GM12878 (cell line): ENCODE measurements at places on chromosomes 5 and 9. TPM values are rescaled to one million over a fixed set of nuclear protein-coding genes. Genes with fewer than 3 reads are reported as not detected.

- H3K27ac ChIP-seq, result no peak overlapping the region
- H3K4me1 ChIP-seq, result peaks cover 6% of the 10 kb centered on the region; the same call in 1 of the 2 replicates
- H3K4me3 ChIP-seq, result no peak overlapping the region
- H3K36me3 ChIP-seq, result no peaks in the 10 kb centered on the region
These were observed 3.6 kb upstream of the PSMD5 start for GRCh38 chr9:120846251-120846889.

DNA sequence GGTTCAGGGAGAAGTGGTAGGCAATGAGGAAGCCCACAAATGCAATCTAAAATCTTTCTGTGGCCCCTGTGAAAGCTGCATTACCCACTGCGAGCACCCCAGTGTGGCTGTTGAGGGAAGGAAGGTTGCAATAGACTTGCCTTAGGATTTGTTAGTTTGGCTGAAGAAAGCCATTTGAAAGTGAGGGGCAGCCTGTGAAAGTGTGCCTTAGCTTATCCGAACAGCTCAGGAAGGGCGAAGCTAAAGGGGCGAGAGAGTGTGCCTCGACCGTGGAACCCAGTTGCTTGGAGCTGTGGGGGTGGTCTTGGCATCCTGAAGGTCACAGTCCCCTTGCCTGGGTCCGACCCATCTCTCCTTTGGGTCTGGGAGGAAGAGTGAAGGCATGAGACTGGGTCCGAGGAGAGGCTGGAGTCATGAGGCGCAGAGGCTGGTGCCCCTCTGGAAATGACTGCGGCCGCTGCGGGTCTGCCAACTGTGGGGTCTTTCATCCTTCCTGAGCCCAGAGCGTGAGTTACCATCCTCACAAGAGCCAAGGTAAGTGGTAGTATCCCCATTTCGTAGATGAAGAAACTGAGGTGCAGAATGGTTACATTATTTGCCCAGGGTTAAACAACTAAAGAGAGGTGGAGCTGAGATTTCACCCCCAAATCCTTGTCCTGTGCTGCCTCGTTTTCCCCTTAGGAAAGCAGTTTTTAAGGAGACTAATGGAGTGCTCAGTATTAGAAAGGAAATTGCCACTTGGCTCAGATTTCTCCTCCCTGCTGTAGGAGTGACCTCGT, 24.4 kb downstream of the SLC25A25 start:
- H3K4me1 ChIP-seq, result peaks cover 25% of the 10 kb centered on the region
- no peak overlapping the region for H3K4me3 ChIP-seq
- DNase-seq, result no peak
- H3K27me3 ChIP-seq, result no peaks in the 10 kb centered on the region

DNA sequence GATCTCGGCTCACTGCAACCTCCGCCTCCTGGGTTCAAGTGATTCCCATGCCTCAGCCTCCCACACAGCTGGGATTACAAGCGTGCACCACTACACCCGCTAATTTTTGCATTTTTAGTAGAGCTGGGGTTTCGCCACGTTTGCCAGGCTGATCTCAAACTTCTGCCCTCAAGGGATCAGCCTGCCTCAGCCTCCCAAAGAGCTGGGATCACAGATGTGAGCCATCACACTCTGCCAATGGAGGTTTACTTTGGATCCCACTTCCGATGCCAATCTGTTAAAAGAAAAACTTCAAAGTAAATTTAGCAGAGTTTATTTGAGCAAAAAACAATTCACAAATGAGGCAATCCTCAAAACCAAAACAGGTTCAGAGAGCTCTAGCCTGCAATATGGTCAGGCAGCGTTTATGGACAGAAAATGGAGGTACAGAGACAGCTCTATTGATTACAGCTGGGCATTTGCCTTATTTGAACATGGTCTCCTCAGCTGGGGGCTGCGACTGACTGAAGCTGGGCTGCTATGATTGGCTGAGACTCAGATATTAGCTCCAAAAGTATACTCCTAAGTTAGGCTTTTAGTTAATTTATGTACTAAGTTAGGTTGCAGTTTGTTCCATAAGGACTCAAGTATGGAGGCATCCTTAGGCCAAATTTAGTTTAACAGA, 18.6 kb upstream of the UBTD2 start:
- H3K27me3 ChIP-seq, result no peaks in the 10 kb centered on the region
- H3K27ac ChIP-seq, result no peak overlapping the region
- no peak overlapping the region for H3K4me3 ChIP-seq
- DNase-seq, result no peak
- H3K4me1 ChIP-seq, result no peaks in the 10 kb centered on the region; the same call in 1 of the 2 replicates

GRCh38 chr5:61582205-61582820, 250.3 kb downstream of the ZSWIM6 start:
- H3K36me3 ChIP-seq, result no peaks in the 10 kb centered on the region
- H3K27me3 ChIP-seq, result no peaks in the 10 kb centered on the region
- DNase-seq, result no peak
- H3K4me3 ChIP-seq, result no peak overlapping the region

DNA sequence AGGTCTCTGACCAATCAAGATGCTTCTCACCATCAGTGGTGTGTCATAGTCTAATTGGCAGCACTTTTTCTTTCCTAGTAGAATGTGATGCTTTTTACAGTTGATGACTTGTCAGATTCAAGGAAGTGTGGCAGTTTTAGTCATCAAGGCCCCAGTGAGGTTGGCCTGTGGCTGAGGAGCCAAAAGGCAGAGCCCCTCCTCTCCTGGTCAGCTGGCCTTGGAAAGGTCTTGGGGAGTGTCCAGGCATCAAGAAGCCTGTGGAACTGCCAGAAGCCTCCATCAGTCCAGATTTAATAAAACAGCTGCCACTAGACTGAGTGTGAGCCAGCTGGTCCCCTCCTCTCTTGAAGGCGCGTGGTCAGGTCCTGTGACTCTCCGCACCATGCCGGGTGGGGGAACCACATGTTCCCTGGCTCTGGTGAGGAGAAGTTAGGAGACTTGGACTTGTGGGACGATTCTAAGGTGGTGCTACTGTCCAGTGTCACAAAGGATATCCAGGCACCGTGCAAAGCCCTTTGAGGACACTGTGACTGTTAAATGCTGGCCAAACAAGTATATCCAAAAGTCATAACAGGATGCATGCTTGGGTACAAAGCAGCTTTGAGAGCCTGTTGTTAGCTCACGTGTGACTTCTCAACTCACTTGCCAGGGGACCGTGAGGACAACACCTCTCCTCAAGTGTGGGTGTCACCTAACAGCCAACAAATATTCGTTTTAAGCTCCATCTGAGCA, 6.1 kb upstream of the ANGPTL2 start:
- H3K27me3 ChIP-seq, result no peaks in the 10 kb centered on the region
- no peak overlapping the region for H3K4me3 ChIP-seq
- no peak overlapping the region for H3K27ac ChIP-seq
- no peaks in the 10 kb centered on the region for H3K4me1 ChIP-seq

- no peak for DNase-seq
- H3K27ac ChIP-seq, result no peak overlapping the region
- H3K36me3 ChIP-seq, result no peaks in the 10 kb centered on the region
- peaks cover 7% of the 10 kb centered on the region for H3K4me1 ChIP-seq
- 0 out of 2 replicates have a peak, but pooled peaks cover 2% of the 10 kb centered on the region for H3K27me3 ChIP-seq
- H3K4me3 ChIP-seq, result no peak overlapping the region
These were observed 18.0 kb downstream of the NR5A1 start for GRCh38 chr9:124489222-124489621.

DNA sequence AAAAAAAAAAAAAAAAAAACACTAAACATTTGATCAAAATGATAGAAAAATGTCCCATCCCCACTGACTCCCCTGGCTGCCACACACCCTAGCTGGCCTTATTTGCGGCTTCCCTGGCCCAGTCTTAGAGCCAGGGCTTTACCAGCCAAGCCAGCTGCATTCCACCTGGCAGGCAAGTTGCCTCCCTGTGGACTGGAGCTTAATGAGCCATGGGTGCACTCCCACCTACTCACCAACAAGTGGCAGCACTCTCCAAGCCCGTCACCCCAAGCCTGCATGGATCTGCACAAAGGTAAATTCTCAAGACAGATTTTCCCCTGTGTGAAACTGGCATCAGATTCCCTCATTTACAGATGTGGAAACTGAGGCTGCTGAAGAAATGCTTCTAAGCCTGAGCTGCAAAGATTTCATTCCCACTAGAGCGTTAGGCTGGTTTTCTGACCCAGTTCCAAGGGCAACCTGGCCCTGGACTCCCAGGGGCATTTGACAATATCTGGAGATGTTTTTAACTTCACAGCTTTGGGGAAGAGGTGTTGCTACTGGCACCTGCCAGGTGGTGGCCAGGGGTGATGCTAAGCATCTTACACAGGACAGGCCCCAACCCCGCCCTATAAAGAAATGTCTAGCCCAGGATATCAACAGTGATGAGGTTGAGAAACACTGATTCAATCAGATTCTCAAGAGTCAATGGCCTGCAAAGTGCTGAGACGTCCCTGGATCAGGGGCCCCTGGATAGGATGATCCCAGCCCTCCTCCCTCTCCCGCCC, 21.9 kb upstream of the VDAC1 start:
- no peak for DNase-seq
- H3K27me3 ChIP-seq, result no peaks in the 10 kb centered on the region
- H3K36me3 ChIP-seq, result no peaks in the 10 kb centered on the region
- peaks cover 17% of the 10 kb centered on the region for H3K4me1 ChIP-seq

- H3K4me1 ChIP-seq, result peaks cover under 1% of the 10 kb centered on the region; the same call in 1 of the 2 replicates
- H3K4me3 ChIP-seq, result no peak overlapping the region
- no peak overlapping the region for H3K27ac ChIP-seq
- DNase-seq, result no peak
- no peaks in the 10 kb centered on the region for H3K27me3 ChIP-seq
These were observed 14.1 kb upstream of the INIP start for GRCh38 chr9:112731971-112732370.

- peaks cover 17% of the 10 kb centered on the region for H3K4me1 ChIP-seq
- H3K4me3 ChIP-seq, result peak within 1 kb of the TSS; percentile 29; the same call in 1 of the 2 replicates
- no peaks in the 10 kb centered on the region for H3K27me3 ChIP-seq
- no peaks in the 10 kb centered on the region for H3K36me3 ChIP-seq
- H3K27ac ChIP-seq, result no peak within 1 kb of the TSS
These were observed at the start of gene CFAP77 for GRCh38 chr9:132409828-132410528. Gene CFAP77, plus strand, starts transcription at chr9:132410211. Its CDS starts 61 bp downstream, at chr9:132410272.

Gene CCDC192
- not detected in 2 replicates for total RNA-seq
